Psoas muscle (tissue), 8 donors: ENCODE measurements at places on chromosomes 6 and 20. TPM values are rescaled to one million over a fixed set of nuclear protein-coding genes. Genes with fewer than 3 reads are reported as not detected.

DNA sequence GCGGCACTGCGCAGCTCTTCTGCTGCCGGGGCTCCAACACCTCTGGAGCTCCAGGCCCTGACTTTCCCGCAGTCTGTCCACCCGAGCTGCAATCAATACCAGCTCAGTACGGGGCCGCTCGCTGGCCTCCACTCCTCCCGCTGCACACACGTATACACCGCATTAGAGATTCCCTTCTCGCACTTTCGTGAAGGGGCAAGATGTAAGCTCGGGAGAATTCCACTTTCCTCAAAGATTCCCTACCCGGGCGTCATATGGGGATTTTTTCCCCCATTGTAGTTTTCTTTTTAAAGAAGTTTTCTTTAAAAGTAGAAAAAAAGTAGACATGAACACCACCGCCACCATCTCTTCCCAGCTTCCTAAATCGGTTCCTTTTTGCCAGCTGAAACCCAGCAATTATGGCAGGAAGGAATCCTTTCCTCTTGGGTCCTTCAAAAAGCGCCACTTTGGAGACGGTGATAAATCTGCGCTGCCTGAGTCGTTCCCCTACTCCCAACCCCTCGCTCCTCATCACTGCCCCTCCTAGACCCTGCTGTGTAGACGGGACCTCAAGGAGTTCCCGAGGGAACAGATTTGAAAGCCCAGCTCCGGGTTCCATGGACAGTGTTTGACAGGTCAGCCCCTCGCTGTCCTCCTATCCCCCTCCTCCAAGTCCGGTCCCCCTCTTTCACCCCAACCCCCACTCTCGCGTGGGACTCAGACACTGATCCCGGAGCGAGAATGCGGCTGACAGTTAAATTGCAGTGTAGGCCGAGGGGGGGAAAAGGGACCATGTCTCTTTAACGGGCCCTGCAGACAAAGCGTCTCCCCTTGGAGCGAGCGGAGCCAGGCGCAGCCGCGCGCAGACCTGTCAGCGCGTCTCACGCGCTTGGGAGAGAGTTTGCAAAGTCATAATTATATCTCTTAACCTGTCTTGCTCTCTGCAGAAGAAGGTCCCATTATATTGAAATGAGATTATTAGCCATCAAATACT is 39.5 kb downstream of the NCR2 start:
- no peak for DNase-seq

- DNase-seq, result no peak
Observed at GRCh38 chr20:33868042-33868441, 56.9 kb downstream of the CHMP4B start.

DNA sequence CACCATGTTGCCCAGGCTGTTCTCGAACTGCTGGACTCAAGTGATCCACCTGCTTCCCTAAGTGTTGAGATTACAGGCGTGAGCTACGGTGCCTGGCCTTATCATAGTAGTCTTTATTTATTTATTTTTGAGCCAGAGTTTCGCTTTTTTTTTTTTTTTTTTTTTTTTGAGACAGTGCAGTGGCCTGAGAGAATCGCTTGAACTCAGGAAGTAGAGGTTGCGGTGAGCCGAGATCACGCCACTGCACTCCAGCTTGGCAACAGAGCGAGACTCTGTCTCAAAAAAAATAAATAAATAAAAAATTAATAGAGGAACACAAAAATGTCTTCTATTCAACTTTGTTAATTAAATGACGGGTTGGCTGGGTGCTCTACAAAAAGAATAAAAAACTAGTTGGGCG is 12.9 kb downstream of the MAPRE1 start:
- no peak for DNase-seq

GRCh38 chr6:108883172-108883571 is 35.0 kb downstream of the ARMC2 start:
- DNase-seq, result no peak

- no peak for DNase-seq
Observed at GRCh38 chr20:905396-905961, 10.7 kb downstream of the ANGPT4 start.

Gene SIRPA
- 6.2 TPM for polyA plus RNA-seq

Gene UNC5CL
- polyA plus RNA-seq, result 0.33 TPM
